ENCODE measurements at places on chromosomes 2 and 18.

- DNase-seq = no peak
Measured at GRCh38 chr2:62163106-62163831, 32.6 kb upstream of the B3GNT2 start.

GRCh38 chr2:165114346-165114939 lies 89.4 kb downstream of the SCN3A start:
- no peak for DNase-seq

GRCh38 chr2:215377283-215377682 lies 58.6 kb downstream of the FN1 start:
- no peak for DNase-seq

DNA sequence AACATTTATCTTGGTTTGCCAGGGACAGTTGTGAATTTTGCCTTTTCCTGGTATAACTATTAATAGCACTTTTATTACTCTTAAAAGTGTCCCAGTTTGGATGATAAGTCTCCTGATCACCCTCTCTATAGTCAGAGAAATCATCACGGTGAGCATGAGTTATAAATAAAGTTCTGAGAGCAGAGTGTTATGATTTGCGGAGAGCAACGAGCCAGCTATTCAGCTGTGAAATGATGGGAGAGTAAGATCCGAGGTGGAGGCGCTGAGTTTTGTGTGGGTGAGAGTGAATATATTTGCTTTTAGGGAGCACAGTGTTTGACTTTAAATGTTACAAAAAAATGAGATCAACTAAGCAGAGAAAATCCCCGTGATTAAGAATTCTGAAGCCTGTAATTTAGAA lies 179.6 kb downstream of the DSC3 start:
- DNase-seq = no peak

DNA sequence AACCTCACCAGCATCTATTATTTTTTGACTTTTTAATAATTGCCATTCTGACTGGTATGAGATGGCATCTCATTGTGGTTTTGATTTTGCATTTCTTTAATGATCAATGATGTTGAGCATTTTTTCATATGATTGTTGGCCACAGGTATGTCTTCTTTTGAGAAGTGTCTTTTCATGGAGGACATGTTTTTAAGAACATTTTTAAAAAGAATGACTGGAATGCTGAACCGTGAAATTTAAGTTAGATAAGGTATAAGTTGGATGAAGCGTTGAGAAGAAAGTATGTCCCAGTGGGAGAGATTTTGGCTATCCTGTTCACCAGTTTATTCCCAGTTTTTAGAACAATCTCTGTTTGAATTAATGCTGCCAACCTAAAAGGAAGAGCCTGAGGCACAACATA lies 365.9 kb downstream of the CELF4 start:
- no peak for DNase-seq

DNA sequence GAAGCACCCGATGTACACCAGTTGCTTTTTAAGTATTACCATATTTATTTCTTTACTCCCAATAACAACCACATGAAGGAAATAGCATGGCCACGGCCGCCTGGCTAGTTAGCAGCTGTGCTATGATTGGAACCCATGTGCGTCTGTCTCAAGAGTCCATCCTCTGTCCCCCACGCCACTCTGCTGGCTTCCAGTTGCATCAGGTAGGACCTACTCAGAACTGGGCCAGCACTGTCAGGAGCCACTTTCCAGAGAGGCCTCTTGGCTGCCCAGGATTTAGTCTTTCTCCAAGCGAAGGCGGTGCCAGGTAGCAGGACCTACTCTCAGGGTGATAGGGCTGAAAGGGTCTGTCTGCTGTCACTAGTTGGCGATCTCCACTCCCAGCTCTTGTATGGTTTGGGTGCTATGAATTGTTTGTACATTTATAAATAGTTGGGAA lies 22.1 kb downstream of the ASB18 start:
- no peak for DNase-seq

- DNase-seq = peak; percentile 43
Measured at GRCh38 chr2:171160956-171161740, 455 bp upstream of the TLK1 start.

GRCh38 chr18:74303936-74304335 lies 11.7 kb upstream of the C18orf63 start:
- no peak for DNase-seq

GRCh38 chr2:233519787-233520611 lies 46.6 kb downstream of the USP40 start:
- DNase-seq = no peak

DNA sequence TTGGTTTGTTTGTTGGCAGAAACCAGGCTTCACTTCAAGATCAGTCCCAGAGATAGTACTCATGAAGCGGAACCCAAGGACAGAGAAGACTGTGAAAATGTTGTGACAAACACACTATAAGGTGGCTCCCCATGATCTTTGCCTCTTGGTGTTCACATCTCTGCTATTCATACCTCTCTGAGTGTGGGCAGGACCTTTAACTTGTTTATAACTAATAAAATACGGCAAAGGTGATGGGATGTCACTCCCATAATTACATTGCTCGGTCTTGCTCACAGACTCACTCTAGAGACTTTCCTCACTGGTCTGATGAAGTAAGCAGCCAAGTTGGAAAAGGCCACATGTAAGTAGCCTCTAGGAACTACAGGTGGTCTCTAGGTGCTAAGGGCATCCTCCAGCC lies 30.6 kb upstream of the UGP2 start:
- DNase-seq = no peak

DNA sequence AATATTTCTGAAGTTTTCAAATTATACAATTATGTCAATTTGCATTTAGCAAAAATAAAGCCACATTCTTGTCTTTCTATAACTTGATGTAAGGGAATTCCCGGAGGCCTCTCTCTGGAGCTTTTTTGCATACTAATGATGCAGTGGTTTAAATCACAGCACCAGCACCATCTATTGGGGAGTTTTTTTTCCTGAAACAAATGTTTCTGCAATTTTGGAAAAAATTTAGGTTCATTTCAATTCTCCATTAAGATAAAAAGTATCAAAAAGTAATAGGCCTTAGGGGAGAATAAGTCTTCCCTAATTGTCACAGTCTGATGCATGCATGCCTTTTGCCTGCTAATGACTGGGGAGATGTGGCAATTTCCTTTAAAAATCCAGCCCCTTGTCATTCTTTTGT lies 13.5 kb downstream of the CBLN2 start:
- DNase-seq = no peak

- no peak for DNase-seq
Measured at GRCh38 chr2:129767346-129768035, 212.0 kb upstream of the RAB6C start.

GRCh38 chr18:64645753-64646152 lies 496.9 kb upstream of the LINC00305 start:
- no peak for DNase-seq

- peak; percentile 34 for DNase-seq
Measured at GRCh38 chr2:101900375-101900774, 91.4 kb upstream of the IL1R2 start.

- no peak for DNase-seq
Measured at GRCh38 chr2:50922506-50922905, 109.4 kb downstream of the NRXN1 start.

All from stimulated activated CD4-positive, alpha-beta T cell treated with anti-CD3 and anti-CD28 coated beads, TNF-alpha, amount 100 ng/mL, for 24 hours (primary cell).